ENCODE measurements at places on chromosomes 7 and 10.
A peak's percentile ranks its signal among the peaks of the same experiment; 100 is the strongest.

GRCh38 chr7:324011-324410 lies 34.0 kb downstream of the FOXL3 start:
- no peak overlapping the region for H3K27ac ChIP-seq
- H3K36me3 ChIP-seq: no peaks in the 10 kb centered on the region
- H3K27me3 ChIP-seq: no peaks in the 10 kb centered on the region
- no peak for DNase-seq
- H3K4me1 ChIP-seq: peaks cover 13% of the 10 kb centered on the region

DNA sequence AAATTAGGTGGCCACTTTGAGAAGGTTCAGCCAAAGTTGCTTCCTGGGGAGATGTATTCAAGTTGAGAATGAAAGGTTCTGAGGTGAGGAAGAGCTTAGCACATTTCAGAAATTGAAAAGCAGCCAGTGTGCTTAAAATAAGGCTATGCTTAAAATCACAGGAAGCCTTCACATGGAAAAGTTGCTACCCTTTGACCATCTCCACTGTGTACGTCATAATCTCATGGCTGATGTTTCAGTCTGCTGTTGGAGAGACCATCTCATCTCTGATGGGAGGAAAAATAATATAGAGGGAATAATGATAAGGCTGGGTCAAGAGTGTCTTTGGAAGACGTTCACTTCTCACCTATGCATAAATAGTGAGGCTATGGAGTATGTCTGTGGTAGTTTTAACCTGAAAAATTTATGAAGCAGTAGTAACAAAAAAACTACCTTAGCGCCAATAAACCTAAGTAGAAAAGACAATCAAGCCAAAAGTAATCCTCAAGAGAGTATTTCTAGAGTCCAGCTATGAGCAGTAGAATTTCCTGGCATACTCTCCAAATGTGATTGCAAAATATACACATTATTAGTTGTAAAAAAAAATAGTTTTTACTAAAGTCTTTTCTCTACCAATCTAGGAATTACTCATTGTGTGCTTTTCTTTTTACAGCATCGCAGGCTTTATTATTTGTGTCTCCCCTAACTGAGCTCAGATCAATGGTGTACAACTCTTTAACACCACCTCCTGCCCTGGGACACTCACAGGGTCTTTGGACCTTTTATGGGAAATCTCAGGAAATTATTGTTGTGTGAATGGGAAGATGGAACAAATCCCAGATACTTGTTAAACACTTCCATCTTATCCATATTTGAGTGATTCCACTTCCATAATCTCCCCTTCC lies 435.2 kb upstream of the LRGUK start:
- no peaks in the 10 kb centered on the region for H3K27me3 ChIP-seq
- H3K4me3 ChIP-seq: no peak overlapping the region
- H3K27ac ChIP-seq: no peak overlapping the region
- no peaks in the 10 kb centered on the region for H3K4me1 ChIP-seq
- no peak for DNase-seq

- no peak overlapping the region for H3K4me3 ChIP-seq
- no peaks in the 10 kb centered on the region for H3K36me3 ChIP-seq
- no peaks in the 10 kb centered on the region for H3K4me1 ChIP-seq
- no peaks in the 10 kb centered on the region for H3K27me3 ChIP-seq
- H3K27ac ChIP-seq: no peak overlapping the region
- DNase-seq: no peak
Measured at GRCh38 chr7:91424371-91424770, 160.1 kb downstream of the FZD1 start.

GRCh38 chr7:44201813-44202212 lies 1.0 kb downstream of the YKT6 start:
- DNase-seq: no peak
- H3K4me1 ChIP-seq: peaks cover 12% of the 10 kb centered on the region
- H3K36me3 ChIP-seq: peaks cover 7% of the 10 kb centered on the region

DNA sequence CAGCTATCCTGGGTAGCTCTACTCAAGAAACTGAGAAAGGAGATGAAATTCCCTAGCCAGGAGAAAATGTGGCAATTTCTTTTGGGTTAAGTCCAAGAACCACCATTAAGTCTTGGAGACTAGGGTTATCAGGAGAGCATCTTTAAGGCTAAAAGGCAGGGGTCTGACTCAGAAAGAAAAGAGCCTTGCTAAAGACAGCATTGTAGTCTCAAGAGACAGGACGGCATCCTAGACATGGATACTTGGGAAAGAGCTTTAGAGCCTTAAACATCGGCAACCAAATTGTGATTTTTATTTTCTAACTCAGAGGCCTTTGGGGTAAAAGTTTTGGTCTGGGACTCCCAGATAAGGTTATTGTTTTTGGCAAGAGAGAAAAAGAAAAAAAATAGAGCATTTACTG lies 83.1 kb downstream of the FAS start:
- H3K4me1 ChIP-seq: peaks cover 21% of the 10 kb centered on the region
- DNase-seq: no peak
- H3K27me3 ChIP-seq: no peaks in the 10 kb centered on the region

GRCh38 chr7:111755383-111755782 lies 193.1 kb upstream of the IMMP2L start:
- H3K36me3 ChIP-seq: peaks cover 9% of the 10 kb centered on the region
- peak overlapping the region; percentile 81 for H3K27ac ChIP-seq
- no peak overlapping the region for H3K4me3 ChIP-seq
- no peaks in the 10 kb centered on the region for H3K4me1 ChIP-seq
- DNase-seq: no peak
- no peaks in the 10 kb centered on the region for H3K27me3 ChIP-seq

DNA sequence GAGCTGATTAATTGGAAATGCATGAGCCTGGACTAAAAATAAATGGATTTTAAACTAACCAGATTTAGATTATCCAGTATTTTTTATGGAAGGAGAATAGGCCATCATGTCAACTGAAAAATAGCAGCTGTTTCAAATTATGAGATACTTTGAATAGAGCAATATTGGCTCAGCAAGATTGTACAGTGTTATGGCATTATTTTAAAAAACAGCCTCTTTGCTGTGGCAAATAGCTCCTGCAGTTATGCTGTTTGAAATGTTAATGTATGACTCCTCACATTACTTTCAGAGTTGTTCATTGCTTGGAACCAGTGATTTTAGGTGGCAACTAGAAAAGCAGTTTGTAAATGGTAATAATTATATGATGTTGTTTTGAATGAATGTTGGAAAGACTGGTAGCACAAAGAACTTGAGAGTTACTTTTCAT lies 244.5 kb downstream of the KIAA1217 start:
- H3K27me3 ChIP-seq: no peaks in the 10 kb centered on the region
- DNase-seq: no peak
- H3K4me3 ChIP-seq: no peak overlapping the region

DNA sequence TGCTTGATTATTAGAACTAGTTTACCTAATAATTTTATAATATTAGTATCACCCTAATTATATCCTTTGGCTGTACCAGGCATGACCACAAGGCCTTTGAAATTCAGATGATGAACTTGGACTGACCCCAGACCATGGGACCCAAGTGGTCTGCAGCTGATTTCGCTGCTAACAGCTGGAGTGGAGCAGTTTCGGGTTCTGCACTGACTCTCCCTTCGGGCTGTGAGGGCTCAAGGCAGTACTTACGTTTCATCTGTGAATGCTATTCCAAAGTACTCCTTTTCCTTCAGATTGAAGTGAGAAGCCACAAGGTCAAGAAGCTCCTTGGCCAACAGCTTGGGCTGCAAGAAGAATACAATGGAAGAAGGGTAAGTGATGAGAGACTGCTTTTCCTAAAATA lies 223.8 kb downstream of the PRPF18 start:
- H3K36me3 ChIP-seq: peaks cover 9% of the 10 kb centered on the region
- DNase-seq: no peak
- no peak overlapping the region for H3K4me3 ChIP-seq
- H3K27me3 ChIP-seq: no peaks in the 10 kb centered on the region
- H3K27ac ChIP-seq: no peak overlapping the region
- peaks cover 7% of the 10 kb centered on the region for H3K4me1 ChIP-seq

DNA sequence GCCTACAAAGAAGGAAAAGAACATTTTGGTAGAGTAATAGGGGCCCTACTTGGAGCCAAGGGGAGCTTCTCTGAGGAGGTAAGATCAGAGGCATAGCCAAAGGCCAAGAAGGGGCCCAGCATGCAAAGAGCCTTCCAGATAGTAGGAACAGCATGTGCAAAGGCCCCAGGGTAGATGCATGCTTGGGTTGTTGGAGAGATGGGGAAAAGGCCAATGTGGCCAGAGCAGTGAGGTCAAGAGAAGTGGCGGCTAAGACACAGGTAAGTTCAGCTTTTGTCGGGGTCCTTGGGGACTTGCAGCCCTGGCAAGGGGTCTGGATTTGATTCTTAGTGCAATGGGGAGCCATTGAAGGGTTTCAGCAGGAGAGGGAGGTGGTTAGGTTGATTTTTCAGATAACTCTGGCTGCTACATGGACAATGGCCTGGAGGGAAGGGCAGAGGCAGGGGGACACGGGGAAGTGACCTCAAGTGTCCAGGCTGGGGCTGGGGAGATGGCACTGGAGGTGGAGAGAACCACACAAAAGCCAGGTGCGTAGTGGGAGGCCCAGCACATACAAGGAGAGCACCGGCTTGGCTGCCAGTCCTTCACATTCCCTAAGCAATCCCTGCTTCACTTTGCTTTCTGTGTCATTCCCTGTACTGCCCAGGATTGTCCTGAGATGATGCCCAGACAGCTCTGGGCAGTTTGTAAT lies 16.5 kb downstream of the GRID1 start:
- DNase-seq: no peak
- no peak overlapping the region for H3K27ac ChIP-seq
- H3K27me3 ChIP-seq: no peaks in the 10 kb centered on the region
- no peaks in the 10 kb centered on the region for H3K36me3 ChIP-seq
- H3K4me1 ChIP-seq: no peaks in the 10 kb centered on the region
- H3K4me3 ChIP-seq: no peak overlapping the region

DNA sequence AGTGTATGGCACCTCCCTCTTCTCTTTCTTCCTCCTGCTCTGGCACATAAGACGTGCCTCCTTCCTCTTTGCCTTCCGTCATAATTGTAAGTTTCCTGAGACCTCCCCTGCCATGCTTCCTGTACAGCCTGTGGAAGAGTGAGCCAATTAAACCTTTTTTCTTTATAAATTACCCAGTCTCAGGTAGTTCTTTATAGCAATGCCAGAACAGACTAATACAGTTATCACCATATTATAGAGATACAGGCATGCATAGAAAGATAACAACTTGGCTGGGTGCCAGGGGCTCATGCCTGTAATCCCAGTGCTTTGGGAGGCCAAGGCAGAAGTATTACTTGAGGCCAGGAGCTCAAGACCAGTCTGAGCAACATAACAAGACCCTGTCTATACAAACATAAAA lies 53.2 kb downstream of the GCC1 start:
- H3K27ac ChIP-seq: no peak overlapping the region
- H3K4me3 ChIP-seq: no peak overlapping the region
- no peaks in the 10 kb centered on the region for H3K36me3 ChIP-seq
- H3K27me3 ChIP-seq: peaks cover 15% of the 10 kb centered on the region
- DNase-seq: no peak

GRCh38 chr10:112510384-112510783 lies 63.4 kb downstream of the VTI1A start:
- no peak for DNase-seq
- H3K36me3 ChIP-seq: peaks cover 9% of the 10 kb centered on the region
- no peaks in the 10 kb centered on the region for H3K27me3 ChIP-seq
- no peak overlapping the region for H3K4me3 ChIP-seq
- H3K4me1 ChIP-seq: no peaks in the 10 kb centered on the region

DNA sequence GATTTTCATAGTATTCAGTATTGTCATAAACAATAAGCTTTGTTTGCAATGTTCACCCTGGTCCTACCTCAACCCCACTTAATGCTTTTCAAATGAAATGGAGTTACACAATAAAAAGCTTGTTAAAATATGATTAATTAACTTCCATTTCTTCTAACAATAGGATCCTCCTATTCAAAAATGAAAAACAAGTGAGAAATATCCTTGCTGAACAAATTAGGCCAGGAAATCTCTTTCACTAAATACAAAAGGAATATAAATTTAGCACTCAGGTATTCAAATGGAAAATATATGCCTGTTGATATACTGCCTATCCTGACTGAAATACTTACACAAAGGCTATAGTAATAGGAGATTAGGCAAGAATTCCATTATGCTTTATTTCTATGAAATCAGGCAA lies 323.4 kb upstream of the GRM3 start:
- no peak for DNase-seq
- no peak overlapping the region for H3K4me3 ChIP-seq
- no peaks in the 10 kb centered on the region for H3K4me1 ChIP-seq
- H3K27me3 ChIP-seq: no peaks in the 10 kb centered on the region

DNA sequence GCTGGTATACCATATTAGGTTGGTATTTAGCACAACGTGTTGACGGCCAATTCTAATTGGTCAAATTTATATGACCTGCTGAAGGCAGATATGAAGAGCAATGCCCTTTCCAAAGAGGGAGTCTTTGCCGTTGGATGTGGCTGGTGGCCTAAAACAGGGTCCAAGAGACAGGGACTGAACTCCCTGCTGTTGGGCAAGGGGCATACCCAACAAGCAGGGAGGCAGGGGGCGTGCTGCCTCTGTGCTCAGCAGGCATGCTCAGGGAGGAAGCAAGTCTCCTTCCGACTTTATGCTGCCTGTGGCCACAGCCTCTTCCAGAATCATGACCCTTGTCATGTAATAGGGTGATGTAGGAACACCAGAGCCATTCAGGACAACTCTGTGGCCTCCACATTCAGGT lies 167.7 kb upstream of the NPVF start:
- no peak overlapping the region for H3K4me3 ChIP-seq
- no peak for DNase-seq
- H3K36me3 ChIP-seq: no peaks in the 10 kb centered on the region
- no peaks in the 10 kb centered on the region for H3K27me3 ChIP-seq

GRCh38 chr7:37391791-37392672 lies 56.6 kb downstream of the ELMO1 start:
- peaks cover 8% of the 10 kb centered on the region for H3K4me1 ChIP-seq
- no peak overlapping the region for H3K4me3 ChIP-seq
- no peak overlapping the region for H3K27ac ChIP-seq
- no peaks in the 10 kb centered on the region for H3K27me3 ChIP-seq
- H3K36me3 ChIP-seq: no peaks in the 10 kb centered on the region

- H3K27me3 ChIP-seq: no peaks in the 10 kb centered on the region
- DNase-seq: no peak
- no peak overlapping the region for H3K27ac ChIP-seq
- H3K4me3 ChIP-seq: no peak overlapping the region
- no peaks in the 10 kb centered on the region for H3K36me3 ChIP-seq
Measured at GRCh38 chr7:86645225-86645608, 1.5 kb downstream of the GRM3 start.

- DNase-seq: no peak
- H3K36me3 ChIP-seq: no peaks in the 10 kb centered on the region
- H3K4me3 ChIP-seq: no peak overlapping the region
- no peaks in the 10 kb centered on the region for H3K4me1 ChIP-seq
Measured at GRCh38 chr10:93849593-93849992, 44.2 kb upstream of the SLC35G1 start.

GRCh38 chr10:88866454-88866853 lies 13.6 kb upstream of the STAMBPL1 start:
- no peaks in the 10 kb centered on the region for H3K4me1 ChIP-seq
- H3K27me3 ChIP-seq: no peaks in the 10 kb centered on the region
- H3K27ac ChIP-seq: no peak overlapping the region
- DNase-seq: no peak
- no peak overlapping the region for H3K4me3 ChIP-seq
- no peaks in the 10 kb centered on the region for H3K36me3 ChIP-seq

GRCh38 chr7:6257675-6258074 lies 14.7 kb downstream of the CYTH3 start:
- no peaks in the 10 kb centered on the region for H3K36me3 ChIP-seq
- no peak for DNase-seq
- H3K27ac ChIP-seq: peak overlapping the region; percentile 41
- no peak overlapping the region for H3K4me3 ChIP-seq
- no peaks in the 10 kb centered on the region for H3K27me3 ChIP-seq
- no peaks in the 10 kb centered on the region for H3K4me1 ChIP-seq

- no peaks in the 10 kb centered on the region for H3K27me3 ChIP-seq
- DNase-seq: no peak
- H3K36me3 ChIP-seq: no peaks in the 10 kb centered on the region
- peaks cover 38% of the 10 kb centered on the region for H3K4me1 ChIP-seq
- H3K27ac ChIP-seq: no peak overlapping the region
Measured at GRCh38 chr10:129901389-129902006, 62.6 kb downstream of the EBF3 start.
